ENCODE measurements at places on chromosomes 6 and 20.

GRCh38 chr6:85000001-85000400 lies 235.6 kb upstream of the TBX18 start:
- no peak for DNase-seq

- no peak for DNase-seq
Measured at GRCh38 chr6:163017801-163018200, 290.0 kb downstream of the PACRG start.

- no peak for DNase-seq
Measured at GRCh38 chr6:72824833-72825232, 203.0 kb downstream of the KCNQ5 start.

- no peak for DNase-seq
Measured at GRCh38 chr6:28719275-28719940, 193.7 kb downstream of the GPX5 start.

- DNase-seq, result no peak
Measured at GRCh38 chr6:116118608-116119007, 7.3 kb downstream of the COL10A1 start.

GRCh38 chr6:103273048-103273447 lies 1586.7 kb downstream of the HACE1 start:
- DNase-seq, result no peak

DNA sequence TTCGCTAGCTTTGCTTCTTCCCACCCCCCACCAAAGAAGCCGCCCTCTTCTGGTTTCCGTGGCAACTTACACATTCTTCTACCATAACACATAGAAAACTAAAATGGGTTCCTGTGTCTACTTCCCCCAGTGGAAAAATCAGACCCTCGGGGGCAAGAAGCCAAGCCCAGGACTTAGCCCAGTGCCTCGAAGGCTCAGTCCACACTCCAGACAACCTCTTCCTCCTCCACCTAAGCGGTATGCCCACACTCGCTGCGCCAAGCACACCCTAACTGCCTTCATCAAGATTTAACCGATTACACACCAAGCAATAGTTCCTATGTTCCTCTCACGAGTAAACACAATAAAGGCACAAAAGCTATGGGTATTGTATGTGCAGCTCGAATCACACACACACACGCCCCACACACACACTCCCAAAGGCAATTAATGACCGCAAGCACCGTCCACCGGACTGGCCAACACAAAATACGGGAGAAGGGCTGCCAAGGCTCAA lies 537 bp downstream of the PPIL4 start:
- no peak for DNase-seq

DNA sequence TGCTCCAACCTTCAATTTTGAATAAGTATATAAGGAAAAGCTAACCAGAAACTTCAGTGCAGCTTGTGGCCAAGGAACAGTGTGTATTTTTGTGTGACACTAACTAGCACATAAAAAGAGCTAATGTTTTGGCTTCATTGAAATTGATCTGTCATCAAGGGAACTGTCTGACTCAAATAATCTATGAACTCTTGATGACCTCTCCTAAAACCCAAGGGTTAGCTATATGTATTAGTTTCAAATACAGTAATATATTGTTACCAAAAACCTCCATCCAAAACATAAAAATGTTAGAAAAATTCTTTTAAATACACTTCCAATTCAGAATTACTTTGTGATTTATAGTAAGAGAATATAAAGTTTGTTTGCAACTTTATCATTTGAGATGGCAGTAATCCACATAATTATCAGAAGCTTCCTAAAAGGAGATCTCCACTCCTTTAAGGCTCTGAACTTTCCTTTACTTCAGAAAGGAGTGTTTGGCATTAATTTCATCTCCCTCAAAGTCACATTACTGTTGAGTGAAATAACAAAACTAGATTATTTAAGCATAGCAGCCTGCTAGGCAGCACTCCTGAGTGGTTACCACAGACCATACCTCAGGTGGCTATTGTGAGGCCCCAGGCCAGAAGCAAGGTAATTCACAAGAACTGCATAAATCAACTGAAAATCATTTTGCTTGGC lies 46.3 kb upstream of the HSF2 start:
- no peak for DNase-seq

GRCh38 chr6:90478278-90478677 lies 108.6 kb downstream of the MAP3K7 start:
- no peak for DNase-seq

DNA sequence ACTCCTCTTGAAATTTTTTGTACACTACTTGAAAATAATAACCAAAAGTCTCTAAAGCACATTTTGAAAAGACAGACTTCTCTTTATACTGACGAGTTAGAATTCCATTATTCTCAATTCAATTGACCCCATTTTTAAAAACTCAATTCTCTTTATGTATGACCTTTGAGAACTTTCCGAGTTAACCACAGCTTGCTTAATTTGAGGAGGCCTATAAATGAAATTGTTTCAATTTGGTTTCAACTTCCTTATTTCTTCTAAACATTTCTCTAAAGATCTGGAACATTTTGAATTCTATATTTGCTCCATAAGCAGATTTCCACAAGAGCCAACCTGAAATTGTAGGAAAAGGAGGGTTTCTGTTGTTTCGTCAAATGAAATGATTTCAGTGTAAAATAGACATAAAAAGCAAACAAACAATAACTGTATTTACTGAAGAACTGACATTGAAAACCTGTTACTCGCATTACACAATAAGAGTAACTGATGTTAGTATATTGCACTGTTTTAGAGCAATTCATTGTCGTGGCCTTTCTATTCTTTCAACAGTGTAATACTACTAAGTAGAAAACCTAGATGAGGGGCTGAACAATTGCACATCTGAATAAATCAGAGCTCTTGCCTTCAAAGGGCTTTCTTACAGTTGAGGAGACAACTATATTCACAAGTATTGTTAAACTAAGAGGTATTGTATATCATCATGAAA lies 223.6 kb downstream of the HIVEP2 start:
- no peak for DNase-seq

- DNase-seq, result no peak
Measured at GRCh38 chr6:10723567-10723881, 654 bp downstream of the TMEM14C start.

DNA sequence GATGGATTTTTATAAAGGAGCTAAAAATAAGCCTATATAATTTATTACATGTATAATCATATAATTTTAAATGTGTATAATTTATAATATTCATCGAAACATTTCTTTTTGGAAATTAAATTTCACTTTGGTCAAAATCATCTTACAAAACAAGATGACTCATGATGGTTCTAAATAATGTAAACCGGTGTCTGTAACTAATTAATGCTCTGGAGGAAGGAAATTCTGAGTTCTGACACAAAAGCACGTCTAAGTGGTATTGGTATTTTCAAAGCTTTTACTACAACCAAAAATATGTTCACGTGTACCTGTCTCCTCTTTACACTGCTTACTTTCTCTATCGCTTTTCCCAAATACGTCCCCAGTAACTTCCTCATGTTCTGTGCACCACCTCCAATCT lies 134.1 kb downstream of the MTHFD1L start:
- DNase-seq, result no peak

DNA sequence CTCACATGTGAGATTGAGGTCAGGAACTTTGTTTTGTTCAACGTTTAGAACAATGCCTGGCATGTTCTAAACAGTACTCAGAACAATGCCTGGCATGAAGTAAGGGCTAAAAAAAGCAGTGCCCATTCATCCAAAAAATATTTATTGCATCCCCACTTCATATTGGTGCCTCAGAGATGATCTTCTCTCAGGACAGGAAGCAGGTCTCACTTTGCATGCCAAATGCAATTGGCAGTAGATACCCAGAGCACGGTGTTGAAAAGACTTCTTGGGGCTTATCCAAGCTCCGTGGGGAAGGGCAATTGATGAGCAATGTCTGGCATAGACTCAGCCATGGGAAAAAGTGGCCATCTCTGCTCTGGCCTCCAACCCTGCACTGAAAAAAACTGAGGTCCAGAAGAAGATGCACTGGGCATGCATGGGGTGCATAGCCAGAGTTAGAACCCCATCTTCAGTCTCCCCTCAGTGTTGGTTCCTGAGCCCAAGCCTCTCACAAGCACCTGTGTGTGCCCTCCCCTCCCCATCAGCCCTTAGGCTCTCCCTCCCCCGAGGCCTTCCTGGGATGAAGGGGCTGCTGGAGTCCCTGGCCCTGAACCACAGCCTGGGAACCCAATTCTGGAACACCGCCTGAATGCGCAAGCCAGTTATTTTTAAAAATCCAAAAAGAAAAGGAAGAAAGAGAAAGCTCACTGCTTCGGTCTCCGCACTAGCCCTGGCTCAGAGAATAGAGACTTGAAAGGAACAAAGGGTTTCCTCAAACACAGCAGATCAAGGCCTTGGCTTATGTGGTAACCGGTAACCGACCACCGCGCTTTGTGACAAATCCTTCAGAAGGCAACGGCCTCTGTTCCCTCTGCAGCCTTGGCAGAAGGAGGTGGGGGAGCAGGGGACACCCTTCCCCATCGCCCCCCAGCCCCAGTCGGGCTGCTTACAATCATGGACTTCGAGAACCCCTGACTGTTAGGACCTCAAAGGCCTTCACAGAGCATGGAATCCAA lies 78.5 kb upstream of the SIRPA start:
- DNase-seq, result no peak

- no peak for DNase-seq
Measured at GRCh38 chr6:56671160-56671559, 28.5 kb upstream of the DST start.

DNA sequence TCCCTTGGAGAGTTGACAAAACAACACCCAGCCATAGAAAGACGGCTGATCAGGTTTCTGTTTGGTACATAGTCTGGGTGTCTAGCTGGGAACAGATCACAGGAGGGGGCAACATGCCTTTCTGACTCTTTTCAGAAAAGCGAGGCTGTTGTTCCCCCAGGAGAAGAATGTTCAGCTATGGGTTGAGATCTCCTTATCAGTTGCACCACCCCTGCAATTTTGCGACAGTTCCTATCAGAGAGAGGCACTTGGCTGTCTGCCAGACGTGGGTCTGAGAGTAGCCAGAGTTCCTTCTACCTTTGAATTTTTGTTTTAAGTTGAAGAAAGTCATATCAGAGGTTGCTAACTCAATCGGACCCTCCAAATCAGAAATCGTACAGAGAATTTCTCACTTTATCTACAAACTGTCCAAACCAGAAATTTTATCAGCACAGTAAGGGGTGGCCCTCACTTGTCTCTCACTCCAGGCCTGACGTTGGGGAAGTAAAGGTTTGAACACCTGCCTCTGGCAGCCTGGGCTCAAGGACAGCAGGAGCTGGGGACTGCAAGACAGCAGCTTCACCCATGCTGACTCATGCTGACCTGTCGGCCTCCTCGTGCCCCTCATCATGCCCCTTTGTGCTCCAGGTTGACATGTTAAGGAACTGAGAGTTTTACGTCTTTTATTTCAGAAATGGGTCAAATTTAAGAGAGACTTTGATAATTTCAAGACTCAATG lies 42.3 kb downstream of the TMC2 start:
- no peak for DNase-seq

GRCh38 chr6:10495029-10495428 lies 26.1 kb upstream of the GCNT2 start:
- DNase-seq, result no peak

DNA sequence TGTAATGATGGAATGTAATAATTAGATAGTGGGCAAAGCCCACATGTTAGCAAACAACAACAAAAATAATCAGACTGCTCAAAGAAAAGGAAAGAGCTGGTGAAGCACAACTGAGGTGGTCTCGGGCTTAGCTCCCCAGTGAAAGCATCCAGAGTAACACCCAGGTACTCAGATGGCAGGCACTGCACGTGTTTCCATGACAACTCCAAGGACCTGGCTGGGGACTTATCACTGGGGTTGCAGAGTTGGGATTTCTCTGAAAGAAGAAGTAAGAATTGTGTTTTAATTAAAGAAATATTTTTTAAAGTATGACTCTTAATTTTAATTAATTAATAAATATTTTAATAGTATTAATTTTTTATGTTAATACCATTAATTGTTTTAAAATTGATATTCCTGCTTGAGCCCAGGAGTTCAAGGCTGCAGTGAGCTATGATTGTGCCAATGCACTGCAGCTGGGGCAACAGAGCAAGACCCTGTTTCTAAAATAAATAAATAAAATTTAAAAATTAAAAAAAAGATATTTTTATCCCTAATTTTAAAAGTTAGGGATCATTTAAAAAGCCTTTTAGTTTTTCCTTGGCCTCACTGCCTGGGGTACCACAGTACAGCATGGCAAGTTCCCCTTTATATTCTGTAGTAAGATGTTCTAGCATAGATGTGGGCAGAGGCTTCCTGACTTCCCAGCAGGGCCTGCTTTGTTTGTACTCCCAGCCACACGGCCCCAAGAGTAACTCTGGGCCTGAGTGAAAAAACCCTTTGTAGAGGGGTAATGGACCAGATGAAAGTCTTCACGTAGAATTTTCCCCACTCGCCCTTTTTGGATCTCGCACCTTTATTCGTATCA lies 42.2 kb upstream of the UST start:
- DNase-seq, result no peak

DNA sequence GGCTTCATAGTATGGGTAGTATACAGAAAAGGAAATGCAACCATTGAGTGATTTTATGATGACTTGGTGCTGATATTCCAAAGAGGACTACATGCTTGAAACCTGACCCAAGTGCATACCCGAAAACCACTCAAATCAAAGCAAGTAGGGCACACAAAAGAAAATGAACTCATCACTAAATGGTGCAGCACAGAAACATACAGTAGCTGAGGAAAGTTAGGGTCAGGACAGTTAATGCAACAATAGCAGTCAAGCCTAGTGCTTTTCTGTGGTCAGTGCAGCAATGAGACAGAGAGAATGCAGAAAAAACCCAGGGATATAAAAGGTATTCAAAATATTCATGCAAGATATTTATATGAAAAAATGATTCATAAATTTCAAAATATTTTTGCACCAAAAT lies 711.1 kb downstream of the EPHA7 start:
- DNase-seq, result no peak

DNA sequence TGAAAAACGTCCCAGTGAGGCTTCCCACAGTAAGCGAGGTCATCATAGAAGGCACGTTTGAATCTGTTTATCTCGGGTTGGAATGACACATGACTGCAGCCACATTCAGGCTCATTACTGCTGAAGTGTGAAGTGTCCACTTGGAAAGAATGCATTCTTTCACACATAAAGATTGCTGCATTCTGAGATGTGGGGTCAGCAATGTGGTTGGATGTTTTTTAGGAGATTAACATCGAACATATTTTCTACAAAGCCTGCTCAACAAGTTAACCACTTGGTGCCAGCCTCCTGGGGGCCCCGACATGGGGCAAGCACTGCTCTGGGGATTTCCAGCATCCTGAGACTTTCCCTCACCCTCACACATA lies 79.9 kb downstream of the BMP6 start:
- no peak for DNase-seq

GRCh38 chr6:26555505-26556262 lies 17.5 kb downstream of the HMGN4 start:
- DNase-seq, result no peak

Measured in activated gamma-delta T cell (primary cell).